ENCODE measurements at places on chromosomes 6 and 20.

DNA sequence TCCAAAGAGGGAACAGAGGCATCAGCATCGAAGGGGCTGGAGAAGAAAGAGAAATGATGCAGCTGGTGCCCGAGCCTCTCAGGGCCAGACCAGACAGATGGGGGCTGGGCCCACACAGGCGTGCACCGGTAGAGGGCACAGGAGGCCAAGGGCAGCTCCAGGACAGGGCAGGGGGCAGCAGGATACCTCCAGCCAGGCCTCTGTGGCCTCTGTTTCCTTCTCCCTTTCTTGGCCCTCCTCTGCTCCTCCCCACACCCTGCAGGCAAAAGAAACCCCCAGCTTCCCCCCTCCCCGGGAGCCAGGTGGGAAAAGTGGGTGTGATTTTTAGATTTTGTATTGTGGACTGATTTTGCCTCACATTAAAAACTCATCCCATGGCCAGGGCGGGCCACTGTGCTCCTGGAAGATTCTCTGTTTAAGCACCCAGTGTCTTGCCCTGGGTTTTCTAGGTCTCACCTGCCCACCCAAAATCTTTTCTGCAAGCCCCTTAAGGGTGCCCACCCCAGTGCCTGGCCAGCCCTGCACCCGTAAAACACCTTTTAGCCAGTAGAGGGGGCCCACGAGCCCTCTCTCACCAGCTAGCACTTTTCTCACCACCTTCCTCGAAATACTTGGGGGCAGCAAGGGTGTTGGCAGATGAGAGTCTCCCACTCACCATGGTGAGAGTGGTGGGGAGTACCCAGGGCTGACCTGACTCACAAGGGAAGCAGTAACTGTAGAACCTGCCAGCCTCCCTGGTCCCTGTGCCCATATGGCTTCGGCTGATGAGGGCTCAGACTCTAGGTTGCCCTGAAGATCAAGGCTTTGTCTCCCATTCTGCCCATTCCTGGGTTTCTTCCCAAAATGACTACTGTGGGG is 35.7 kb upstream of the ID1 start:
- DNase-seq = peak; percentile 44

GRCh38 chr6:121816906-121817540 is 381.6 kb downstream of the GJA1 start:
- DNase-seq = no peak

DNA sequence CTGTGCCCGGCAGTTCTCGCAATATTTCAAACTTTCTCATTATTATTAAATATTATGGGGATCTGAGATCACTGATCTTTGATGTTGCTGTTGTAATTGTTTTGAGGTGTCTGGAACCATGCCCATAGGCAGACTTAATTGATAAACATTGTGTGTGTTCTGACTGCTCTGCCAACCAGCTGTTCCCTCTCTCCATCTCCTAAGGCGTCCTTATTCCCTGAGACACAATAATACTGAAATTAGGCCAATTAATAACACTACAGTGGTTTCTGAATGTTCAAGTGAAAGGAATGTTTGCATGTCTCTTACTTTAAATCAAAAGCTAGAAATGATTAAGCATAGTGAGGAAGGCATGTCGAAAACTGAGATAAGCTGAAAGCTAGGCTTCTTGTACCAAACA is 7.6 kb downstream of the MAPK14 start:
- DNase-seq = no peak

DNA sequence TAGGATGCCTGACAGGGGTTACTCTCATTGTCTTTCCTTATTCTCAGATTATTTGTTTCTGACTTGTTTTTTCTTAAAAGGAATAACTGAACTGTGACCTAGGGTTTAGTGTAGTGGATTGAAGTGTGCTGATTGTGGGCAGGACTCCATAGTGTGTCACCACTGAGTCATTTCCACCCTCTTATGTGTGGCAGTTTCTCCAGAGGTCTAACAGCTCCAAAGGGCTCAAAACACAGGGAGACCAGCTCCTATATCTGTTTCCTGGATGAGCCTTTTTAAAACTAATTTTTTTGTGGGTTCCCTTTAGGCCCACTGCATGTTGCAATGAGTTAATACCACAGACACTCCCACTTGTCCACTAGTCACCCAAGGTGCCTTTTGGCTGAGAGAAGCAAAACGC is 951.1 kb upstream of the ADGRB3 start:
- DNase-seq = no peak

DNA sequence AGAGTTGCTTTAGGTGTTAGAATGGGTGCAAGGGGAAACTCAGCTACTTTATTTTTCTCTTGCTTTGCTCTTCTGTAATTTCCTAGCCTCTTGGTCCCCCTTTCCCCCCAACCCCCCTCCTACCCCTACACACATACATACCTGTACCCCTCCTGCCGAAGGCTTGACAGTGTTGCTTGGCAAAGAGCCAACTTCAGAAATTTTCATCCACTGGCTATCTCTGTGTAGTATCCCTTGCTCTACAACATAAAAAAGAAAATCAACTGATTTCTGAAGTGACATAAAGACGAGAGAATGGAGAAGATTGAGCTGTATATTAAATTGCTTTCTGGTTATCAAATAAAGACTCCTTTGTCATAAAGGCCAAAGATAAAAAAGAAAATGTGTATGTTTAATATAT is 498.1 kb upstream of the SOX4 start:
- no peak for DNase-seq

DNA sequence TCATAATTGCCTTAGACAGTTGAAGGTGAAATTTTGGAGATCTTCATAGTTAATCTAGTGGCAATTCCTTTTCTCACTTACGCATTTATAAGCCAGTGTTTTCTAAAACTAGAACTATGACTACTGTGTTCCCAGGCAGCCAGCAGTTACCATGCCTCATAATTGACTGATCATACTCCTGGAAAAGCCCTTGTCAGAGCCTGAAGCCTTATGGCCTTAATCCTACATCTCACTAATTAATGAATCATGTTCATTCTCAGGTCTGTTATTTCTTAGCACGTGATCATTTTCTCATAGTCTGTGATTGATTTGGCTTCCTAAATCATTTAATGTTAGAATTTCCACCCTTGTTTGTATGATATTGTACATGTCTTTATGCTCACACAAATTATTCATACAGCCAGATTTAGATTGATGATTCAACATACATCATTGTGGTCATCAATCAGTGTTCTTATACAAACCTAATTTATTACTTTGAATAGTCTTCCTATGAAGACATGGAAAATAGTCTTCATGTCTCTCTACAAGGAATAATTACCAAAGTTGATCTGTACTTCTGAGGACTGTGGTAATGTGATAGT is 132.6 kb upstream of the ASCC3 start:
- no peak for DNase-seq

DNA sequence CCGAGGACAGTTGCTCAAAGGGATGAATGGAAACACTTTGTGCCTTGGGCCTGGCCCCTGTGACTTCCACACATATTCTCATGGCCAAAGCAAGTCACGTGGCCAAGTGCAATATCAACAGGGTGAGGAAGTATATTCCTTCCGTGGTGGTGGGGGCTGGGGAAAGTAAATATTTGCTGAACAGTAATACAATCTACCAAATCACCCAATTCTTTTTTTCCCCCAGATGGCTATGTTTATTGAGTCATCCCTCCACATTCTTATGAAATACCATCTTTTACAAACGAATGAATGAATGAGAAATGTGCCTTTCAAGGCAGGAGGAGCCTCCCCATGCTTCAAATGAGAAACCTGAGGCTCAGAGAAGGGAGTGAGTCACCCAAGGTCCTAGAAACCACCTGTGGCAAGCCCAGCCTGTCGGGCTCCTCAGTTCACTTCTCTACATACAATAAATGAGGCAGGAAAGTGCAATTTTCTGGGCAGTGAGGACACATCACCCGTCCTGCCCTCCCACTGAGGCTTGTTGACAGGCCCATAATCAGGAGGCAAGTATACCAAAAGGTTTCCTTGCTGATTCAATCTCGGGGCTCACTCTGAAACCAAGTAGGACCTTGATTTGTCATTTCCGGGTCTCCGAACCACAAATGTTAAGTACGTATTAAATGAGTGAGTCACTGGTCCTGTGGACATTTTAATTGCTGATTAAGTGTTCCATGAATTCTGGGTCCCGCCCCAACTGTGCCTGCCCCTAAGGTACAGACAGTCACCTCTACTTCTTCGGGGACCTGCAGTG is 25.3 kb upstream of the TOP1 start:
- peak; percentile 38 for DNase-seq

GRCh38 chr6:69825904-69826303 is 29.1 kb upstream of the LMBRD1 start:
- DNase-seq = no peak

DNA sequence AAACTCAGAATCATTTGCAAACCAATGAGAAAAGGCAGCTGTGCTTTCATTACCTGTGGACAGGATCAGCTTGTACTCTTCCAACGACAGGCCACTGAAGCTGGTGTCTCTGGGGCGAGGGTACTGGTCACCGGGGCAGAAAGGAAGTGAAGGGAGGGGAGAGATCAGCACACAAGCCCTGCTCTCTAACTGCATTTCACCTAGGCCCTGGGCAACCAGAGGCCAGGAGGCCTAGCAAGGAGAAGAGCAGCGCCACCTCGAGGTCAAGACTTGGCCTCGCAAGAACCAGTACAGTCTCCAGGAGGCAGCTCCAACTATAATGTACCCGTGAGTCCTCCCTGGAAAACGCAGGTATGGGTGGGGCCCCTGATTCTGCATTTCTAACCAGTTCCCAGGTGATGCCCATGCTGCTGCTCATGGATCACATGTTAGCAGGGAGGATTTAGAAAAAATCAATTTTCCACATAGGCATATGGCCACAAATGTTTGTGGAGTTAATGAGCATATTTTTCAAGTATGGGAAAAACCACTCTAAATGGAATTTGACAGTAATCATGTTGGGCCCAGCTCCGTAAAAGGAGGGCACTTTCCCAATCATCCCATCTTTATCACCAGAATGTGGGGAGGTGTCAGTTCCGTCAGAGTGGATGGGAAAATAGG is 11.0 kb downstream of the UQCC2 start:
- peak; percentile 64 for DNase-seq

DNA sequence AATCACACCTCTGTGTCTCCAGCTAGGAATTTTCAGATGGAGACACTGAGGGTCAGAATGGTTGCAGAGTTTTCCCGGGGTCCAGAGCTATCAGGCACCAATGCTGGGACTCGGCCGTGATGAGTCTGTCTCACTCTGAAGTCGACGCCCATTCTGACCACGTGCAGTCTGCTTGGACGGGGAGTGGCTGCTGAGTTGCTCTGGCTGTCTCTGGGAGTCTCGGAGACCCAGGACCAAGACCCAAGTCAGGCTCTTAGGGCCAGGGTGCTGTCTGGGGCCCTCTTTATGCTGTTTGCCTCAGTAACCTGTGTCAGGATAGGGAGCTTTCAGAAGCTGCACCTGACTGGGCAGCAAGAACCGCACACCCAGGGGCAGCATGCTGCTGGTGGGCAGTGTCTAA is 4.6 kb downstream of the IP6K3 start:
- DNase-seq = no peak

DNA sequence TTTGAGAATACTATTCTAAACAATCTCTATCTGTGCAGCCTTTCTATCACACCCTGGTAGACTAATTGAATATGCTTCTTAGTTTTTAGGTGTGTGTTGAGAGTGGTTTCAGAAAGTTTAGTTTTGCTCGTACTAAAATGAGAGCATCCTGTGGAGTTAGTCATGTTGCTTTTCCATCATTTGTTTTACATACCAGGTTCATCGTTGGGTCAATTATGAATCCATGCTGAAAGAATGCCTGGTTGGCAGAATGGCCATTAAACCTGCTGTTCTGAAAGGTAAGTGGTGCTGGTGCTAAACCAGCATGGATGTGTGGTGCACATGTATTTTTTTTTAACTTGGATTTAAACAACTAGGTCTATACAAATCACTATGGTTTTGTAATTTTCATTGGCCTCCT is 49.3 kb downstream of the CYB5R4 start:
- no peak for DNase-seq

- DNase-seq = no peak
These were observed 549.4 kb upstream of the SYNCRIP start for GRCh38 chr6:86192123-86192522.

- no peak for DNase-seq
These were observed 220.1 kb downstream of the HACE1 start for GRCh38 chr6:104639668-104640067.

GRCh38 chr6:133837801-133838349 is 51.0 kb upstream of the TCF21 start:
- peak; percentile 20 for DNase-seq

DNA sequence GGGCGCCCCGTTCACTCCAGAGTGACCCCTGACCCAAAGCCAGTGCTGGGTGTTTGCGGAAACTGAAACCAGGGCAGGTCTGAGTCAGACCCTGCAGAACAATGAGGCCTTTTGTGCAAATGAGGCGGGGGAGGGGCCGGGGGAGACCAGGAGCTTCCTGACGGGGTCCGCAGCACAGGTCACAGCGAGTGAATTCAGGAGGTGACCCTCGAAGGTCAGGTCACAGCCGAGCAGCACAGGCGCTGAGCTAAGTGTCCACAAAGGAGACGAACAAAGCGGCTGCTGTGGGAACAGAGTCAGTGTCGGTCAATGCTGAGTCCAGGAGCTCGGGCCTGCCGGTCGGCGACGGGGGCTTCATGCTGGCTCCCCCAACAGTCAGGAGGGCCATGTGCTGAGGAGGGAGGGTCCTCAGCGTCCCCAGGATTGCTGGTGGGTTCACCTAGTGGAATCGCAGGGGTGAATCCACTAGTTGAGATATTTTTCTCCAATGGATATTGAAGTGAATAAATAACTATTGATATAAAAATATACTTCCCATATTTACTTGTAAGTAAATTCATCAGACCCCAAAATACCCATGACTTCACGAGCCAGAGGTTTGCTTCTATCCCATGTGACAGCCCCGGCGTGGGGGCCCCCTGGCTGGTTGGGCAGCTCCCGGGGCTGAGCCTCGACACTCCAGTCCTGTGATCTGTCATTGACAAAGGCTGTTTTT is 188.4 kb upstream of the SULF2 start:
- DNase-seq = no peak

DNA sequence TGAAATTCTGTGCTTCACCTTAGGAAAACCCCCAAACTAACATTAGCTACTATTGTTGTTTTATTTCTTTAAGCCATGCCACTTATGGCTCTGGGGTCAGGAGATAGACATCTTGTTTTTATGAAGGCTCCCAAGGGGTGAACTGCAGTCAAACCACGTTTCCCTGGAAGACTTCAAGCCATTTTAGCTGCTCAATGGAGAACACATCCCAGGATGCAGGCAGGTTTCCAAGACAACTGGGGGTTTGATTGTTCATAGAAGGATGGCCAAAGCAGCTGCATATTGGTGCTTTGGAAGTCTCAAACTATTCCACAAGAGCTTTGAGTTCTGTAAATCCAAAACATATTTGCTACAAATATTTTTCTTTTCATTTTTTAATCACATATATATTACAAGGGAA is 818.0 kb downstream of the MAFB start:
- DNase-seq = no peak

GRCh38 chr6:113690281-113691259 is 166.6 kb upstream of the MARCKS start:
- DNase-seq = no peak

- no peak for DNase-seq
These were observed 674.6 kb upstream of the AGPAT4 start for GRCh38 chr6:161948462-161948861.
